ENCODE measurements at places on chromosomes 4 and X.

GRCh38 chr4:108297605-108298004, 128.9 kb upstream of the LEF1 start:
- no peak for DNase-seq

GRCh38 chr4:22869235-22869634, 176.5 kb downstream of the GBA3 start:
- DNase-seq = no peak

DNA sequence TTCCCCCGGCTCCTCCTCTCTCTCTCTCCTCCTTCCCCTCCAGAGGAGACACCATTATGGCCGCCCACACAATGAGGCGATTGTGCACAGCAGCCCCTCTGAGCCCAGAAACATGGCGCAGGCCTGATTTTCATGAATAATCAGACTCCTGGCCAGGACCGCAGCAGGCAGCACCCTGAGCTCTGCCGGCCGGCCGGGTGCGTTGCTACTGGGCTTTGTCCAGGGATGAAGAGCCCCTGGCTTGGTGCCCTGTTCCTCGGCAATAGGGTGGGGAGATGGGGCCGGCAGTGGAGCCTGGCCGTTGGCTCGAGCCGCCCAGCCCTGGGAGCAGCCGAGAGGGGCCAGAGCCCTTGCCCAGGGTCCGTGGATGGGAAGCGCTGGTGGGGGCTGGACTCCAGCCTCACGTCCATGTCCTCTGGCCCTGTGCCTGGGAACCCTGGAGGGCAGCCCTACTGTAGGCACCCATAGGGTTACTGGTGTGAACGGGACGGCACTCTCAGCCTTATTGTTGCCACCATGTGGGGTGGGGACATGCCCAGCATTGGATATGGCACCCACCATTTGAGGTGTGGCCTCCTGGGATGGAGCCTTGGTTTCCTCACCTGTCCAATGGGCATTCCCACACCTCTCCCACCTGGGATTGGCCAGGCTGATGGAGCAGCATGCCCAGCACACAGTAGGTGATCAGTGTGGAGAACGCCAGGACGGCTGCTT, 103.0 kb downstream of the SORCS2 start:
- DNase-seq = no peak

- no peak for DNase-seq
Observed at GRCh38 chrX:64205441-64205734, at the start of gene AMER1. Gene AMER1, minus strand, starts transcription at chrX:64205708. Its CDS starts 12,422 bp downstream, at chrX:64193286.

Data from NCI-H2227 treated with DMSO at 0.1 percent for 48 hours (cell line).